ENCODE measurements at places on chromosomes 7 and 10. TPM values are rescaled to one million over a fixed set of nuclear protein-coding genes. Genes with fewer than 3 reads are reported as not detected.

GRCh38 chr10:63294781-63295180 lies 161.7 kb downstream of the NRBF2 start:
- no peak for DNase-seq

GRCh38 chr7:2523461-2523936 lies 3.9 kb downstream of the LFNG start:
- DNase-seq = no peak

DNA sequence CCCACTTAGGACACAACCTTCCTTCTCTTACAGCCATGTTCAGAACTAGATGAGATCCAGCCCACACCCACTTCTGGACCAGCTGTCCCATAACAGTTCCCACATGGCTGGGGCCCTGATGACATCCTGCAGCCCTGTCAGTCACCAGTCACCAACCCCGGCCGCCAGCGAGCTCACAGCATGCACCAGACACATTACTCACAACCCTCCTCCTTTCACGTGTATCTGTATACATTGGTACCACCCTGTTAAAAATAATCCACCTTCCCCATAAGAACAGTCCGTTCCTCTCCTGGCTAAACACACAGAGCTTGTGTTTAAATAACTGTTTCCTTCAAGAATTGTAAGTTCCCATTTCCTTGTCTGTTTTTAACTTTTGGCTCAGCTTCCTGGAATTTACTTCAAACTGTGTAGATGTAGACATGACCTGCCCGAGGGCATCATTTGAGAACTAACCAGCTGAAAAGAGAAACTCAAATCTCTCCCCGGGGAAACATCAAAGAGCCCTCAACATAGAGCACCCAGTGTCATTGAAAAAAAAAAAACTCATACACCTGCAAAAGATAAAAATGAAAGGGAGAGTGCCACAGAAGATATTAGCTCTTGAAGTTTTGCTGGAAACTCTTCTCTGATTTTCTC lies 26.0 kb upstream of the PRLHR start:
- DNase-seq = no peak

DNA sequence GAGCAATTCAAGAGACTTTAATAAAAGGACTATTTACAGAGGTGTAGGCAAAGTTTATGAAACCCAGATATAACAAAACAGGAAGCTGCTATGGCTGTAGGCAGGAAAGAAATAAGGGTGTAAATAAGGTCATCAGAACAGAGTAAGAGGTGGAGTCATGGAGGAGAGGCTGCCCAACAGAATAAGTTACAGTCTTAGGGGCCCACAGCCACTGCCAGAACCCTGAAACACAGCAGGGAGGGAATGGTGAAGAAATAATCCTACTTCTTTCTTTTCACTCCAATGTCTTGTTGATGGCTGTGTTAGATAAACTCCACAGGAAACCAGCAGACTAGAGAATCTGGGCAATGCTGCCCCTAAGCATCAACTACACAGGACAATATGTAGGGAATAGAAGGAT lies 155.8 kb upstream of the TAC1 start:
- DNase-seq = no peak

- DNase-seq = no peak
Measured at GRCh38 chr7:25385506-25386136, 157.3 kb upstream of the NPVF start.

GRCh38 chr10:61285749-61286148 lies 167.4 kb downstream of the TMEM26 start:
- peak; percentile 45 for DNase-seq

DNA sequence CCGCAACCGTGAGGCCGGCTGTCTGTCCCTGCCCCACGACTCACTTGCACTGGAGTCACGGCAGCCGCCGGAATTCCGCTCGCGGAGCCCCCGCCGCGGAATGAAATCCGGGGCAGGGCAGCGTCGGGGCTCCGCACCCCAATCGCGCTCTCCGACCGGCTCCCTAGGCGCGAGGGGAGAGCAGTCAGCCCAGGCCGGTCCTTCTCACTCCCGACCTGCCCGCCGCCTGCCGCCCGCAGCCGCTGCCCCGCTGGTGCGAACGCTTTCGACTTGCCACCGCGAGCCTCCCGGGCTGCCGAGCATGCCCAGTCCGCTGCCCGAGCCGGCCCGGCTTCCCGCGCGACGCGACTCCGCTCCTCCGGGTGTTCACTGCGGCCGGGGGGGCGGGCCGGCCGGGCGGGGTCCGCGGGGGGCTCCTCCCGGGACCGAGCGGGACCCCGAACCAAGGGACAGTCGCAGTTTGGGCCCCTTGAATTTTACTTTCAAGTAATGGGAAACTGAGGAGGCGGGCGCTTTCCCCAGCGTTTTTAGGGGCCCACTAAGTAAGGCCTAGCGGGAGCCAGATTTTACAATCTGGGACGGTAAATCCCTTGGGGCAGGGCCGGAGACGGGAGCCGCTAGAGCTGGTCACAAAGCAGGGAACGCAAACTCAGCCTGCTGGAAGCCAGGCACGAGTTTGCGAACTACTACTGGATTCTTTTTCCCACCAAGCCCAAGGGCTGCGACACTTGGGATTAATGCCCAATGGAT lies at the start of gene SGMS1:
TSS of gene SGMS1 (minus strand) at position 294 of the 750 bp plus-strand sequence. CDS start 279,842 bp downstream, outside the sequence.
- peak; percentile 88 for DNase-seq

PRPS1L1 gene
- not detected for total RNA-seq

FFAR4 gene
- total RNA-seq = not detected

DNAJC1 gene
- 46.2 TPM for total RNA-seq

ZP3 gene
- 2.6 TPM for total RNA-seq

GIMAP1 gene
- under 0.01 TPM for total RNA-seq

All from fibroblast of lung (primary cell).